Ecto neural progenitor cell (in vitro differentiated cells): ENCODE measurements at places on chromosomes 7 and 10.

- DNase-seq, result no peak
Measured at GRCh38 chr10:83954193-83954799, 185.0 kb upstream of the GHITM start.

DNA sequence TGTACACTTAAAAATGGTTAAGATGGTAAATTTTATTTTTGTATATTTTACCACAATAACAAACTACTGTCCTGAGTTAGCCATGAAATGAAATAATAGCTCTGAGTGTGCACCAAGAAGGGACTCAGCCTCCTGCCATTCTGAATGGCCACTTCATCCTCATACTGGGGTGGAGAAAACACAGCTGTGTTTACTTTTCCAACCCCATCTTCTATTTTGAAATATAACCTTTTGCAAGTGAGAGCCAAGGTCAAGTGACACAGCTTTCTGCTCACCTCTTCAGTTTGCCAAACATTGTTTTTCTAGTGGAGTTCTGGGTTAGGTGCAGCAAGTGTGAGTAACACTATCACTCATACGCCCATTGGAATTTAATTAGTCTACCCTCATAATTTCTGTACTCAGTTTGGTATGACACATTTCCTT lies 107.4 kb upstream of the GLCCI1 start:
- DNase-seq, result no peak

- peak; percentile 89 for DNase-seq
Measured at GRCh38 chr10:59709395-59710125, at the start of gene SLC16A9. TSS of gene SLC16A9 (minus strand) at chr10:59709850. CDS start at chr10:59684291, 25,559 bp downstream.

DNA sequence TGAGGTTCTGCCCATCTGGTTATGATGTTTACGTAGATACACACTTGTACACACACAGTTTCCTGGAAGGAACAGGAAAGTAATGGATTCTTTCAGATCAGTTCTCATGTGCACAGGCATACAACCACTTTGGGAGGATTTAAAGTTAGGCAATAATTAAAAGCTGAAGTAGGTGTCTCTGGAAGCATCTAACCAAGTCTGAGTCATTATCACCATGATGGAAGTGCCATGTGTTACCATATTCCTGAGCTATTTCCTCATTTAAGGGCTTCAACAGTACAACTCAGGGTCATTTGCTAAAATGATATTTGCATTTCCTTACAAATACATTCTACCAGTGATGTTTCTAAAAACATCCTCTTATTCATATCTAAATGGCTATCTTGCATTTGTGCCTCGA lies 41.4 kb upstream of the BET1 start:
- DNase-seq, result no peak

DNA sequence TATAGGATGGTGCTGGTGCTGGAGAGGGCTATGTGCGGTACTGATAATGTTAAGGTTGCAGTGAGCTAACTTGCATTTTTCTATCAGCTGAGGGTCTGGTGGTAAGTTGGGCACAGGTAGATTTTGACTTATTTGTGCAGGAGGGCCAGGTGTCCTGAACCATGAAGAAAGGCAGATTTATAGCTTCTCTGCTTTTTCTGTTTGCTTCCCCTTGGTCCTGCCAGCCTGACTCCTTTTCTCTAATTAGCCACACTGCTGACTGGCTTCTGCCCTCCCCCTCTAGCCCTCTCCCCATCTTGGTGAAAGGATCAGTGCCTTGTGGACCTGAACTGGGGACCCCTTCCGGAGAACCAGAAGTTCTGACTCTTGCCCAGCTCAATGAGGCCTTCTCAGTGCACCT lies 40.8 kb upstream of the STEAP4 start:
- no peak for DNase-seq

- no peak for DNase-seq
Measured at GRCh38 chr7:35729061-35729783, 34.3 kb upstream of the HERPUD2 start.

DNA sequence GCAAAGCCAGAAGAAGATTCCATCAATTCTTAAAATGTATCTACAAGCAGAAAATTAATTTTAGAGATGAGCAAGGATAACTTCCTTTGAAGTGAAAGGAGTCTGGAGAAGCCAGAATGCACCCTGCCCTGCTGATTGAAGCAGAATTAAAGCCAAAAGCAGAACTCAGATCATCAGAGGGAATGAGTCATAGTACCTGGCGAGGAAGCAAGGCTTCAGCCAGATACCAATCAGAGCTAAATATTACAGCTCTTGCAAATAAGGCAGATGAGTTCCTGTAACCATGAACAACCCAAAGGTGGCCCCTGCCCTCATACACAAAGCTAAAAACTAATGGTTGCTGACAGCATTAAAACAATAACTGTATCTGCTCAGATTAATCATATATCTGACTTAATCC lies 10.4 kb downstream of the HTR7 start:
- no peak for DNase-seq

DNA sequence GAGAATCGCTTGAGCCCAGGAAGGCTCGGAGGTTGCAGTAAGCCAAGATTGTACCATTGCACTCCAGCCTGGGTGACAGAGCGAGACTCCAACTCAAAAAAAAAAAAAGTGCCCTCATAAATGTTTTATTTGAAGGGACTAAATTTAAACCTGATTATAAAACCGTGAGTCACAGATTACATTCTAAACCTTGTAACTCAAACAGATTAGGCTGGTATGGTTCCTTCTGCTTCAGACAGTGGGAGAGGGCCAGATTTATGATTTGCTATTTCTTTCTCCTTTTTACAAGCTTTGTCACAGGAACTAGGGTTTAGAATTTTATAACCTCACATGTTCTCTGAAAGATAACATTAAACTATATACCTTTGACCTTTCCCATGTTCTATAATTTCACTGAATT lies 801.2 kb upstream of the ZWINT start:
- no peak for DNase-seq

DNA sequence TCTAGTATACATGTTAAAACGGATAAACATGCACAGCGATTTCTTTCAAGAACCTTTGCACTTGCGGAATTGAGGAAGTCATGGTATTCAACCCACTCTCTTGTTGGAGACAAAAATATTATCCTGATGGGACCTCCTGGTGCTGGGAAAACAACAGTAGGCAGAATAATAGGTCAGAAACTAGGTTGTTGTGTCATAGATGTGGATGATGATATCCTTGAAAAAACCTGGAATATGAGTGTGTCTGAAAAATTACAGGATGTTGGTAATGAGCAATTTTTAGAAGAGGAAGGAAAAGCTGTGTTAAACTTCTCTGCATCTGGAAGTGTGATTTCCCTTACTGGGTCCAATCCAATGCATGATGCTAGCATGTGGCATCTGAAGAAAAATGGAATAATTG lies 6.9 kb downstream of the THNSL1 start:
- DNase-seq, result no peak

DNA sequence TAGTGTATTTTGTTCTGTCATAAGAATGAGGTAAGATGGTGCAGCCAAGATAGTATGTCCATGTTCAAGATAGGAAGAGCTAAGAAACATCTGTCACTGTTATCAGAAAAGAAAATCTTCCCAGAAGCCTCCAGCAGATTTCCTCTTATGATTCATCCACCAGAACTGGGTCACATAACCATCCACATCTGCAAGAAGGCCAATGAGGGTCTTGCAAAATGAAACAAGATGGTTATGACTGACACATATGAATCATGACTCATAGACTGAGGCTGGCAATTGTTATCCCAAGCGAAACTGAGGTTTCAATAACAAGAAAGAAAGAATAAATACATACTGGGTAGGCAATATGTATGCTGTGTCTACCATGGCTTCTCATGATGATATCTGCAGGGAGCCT lies 30.3 kb downstream of the CCNJ start:
- no peak for DNase-seq

DNA sequence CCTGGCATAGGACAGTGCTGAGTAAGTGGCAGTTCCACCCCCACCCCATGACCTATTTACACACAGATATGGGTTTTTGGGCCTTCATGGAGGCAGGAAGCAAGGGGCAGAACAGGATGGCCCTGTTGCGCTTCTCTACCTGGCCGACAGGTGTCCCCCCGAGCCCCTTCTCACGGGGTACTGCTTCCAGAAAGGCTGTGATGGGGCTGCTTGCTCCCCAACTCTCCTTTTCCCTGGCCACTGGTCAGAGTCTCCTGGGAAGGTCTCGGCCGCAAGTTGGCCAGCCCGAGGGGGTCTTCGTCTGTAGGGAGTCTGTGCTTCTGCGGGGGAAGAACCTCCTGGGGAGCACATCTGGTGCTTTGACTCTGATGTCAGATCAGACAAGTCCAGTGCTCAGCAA lies 139.8 kb upstream of the TNS3 start:
- DNase-seq, result peak; percentile 29

DNA sequence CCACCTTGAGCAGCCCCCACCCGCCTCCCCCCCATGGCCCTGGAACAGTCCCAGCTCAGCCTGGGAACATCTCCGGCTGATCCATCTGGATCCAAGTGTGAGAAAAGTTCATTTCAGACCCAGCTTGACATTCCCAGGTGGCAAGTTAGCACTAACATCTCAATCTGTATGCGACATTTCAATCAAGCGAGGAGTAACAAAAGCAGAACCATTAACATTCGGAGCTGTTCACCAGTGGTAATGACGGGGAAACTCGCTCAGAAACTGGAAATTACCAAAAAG lies 65.4 kb downstream of the PAX2 start:
- no peak for DNase-seq

DNA sequence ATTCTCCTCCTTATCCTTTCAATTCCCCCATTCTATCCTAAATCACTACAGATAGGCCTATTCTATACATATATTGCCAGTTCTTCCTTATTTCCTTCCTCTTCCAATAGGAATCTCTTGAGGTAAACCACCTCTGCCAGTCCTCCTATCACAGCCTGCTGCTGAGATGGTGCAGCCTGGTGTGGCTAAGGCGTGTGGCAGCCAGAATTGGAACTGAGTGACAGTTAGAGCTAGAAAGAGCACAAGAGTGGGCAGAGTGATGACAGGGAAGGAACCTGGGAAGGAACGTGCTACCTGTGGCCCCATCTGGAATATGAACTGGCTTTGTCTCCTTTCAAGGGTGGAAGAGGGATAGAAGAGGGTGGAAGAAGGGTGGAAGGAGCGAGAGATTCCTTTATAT lies 187.7 kb downstream of the HECW1 start:
- no peak for DNase-seq

GRCh38 chr10:81995254-81995653 lies 120.3 kb downstream of the NRG3 start:
- no peak for DNase-seq

- no peak for DNase-seq
Measured at GRCh38 chr10:77032188-77032570, 605.4 kb downstream of the KCNMA1 start.

- no peak for DNase-seq
Measured at GRCh38 chr10:11898372-11899066, 75.4 kb downstream of the PROSER2 start.

DNA sequence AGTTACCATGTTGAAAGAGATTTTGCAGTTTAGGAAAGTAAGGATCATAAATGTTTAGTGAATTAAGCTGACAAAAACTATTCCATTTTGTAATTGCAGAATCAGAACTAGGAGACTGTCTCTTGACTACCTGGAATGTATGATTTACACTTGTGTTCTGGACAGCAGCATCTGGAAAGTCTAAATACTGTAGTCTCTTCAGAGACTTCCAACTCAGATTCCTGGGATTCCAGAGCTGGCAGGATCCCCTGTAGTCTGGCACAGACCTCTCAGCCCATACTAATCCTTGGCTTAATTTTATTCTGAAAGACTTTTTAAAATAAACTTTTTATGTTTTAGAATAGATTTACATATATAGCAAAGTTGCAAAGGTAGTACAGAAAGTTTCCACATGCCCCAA lies 452.7 kb downstream of the DPP6 start:
- no peak for DNase-seq

DNA sequence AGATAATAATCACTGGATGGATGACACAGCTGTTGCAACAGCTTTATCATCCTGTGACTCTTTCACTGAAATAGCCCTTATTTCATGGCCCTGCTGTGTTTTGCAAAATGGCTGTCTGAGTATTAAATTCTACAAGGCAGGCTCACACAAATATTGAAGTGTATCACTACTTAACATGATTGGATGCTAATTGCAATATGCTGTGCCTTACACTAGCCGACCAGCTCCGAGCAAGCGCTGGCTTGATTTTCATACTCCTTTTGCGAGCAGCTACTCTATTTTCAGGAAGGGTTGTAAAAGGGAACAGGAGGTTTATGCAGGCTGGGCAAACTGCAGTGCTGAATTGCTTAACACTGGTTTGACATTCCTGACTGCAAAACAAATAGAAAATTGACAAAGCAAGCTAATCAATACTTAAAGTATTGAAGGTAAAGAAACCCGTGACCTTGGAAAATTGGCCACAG lies 121.6 kb downstream of the CACNB2 start:
- no peak for DNase-seq

GRCh38 chr10:42864575-42864974 lies 82.0 kb downstream of the BMS1 start:
- no peak for DNase-seq

DNA sequence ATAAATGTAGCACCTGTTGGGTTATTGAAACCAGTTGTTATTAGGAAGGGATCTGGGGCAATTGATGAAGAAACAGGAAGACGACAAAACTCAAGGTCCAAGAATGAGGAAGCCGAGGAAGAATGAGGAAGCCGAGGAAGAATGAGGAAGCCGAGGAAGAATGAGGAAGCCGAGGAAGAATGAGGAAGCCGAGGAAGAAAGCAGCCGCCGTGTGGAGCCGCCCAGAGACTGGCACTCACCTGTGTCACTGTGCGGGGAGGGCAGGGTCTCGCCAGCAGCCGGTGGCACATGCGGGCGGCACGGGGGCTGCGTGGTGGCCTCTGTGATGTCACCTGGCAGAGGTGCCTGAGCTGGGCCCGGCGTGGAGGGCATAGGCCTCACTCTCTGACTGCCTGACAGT lies 71.1 kb upstream of the CFAP46 start:
- no peak for DNase-seq
